Upper lobe of right lung (tissue), 1 donor: ENCODE measurements at places on chromosomes 5 and 9.

- no peak for DNase-seq
Observed at GRCh38 chr9:76692458-76693129, 71.6 kb upstream of the PCA3 start.

GRCh38 chr9:135079676-135080075 lies 7.8 kb upstream of the OLFM1 start:
- DNase-seq, result no peak

DNA sequence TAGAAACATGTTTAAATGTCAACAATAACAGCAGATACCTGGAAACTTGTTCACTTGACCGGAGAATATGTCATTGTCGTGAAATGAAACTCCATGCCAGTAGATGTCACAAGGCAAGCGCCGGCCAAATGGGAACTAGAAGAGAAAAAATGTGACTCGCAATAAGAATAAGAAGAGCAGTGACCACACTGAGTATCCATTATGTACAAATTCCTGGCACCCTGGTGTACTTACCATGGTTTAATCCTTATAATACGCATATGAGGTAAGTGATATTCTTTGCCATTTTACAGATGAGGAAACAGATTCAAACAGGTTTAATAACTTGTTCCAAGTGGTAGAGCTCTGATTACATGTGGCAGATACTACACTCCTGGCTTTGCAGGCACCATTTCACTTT lies 53.9 kb downstream of the TTLL11 start:
- DNase-seq, result no peak

DNA sequence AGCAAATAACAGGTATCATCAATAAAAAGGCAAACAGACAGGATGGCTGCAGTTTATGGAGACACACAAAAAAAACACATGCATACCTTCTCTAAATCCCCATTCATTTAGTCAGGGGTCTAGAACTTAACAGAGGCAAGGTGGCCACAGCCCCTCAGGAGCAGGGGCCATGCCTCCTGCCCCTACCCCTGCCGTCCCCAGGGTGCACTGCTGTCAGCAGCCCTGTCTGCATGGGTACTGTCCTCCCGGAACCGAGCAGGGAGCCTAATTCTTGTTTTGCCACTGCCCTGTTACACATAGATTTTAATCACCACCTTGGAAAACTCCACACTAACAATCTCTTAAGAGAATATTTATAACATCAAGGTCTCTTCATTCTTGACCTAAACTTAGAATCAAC lies 39.0 kb downstream of the ADAMTS12 start:
- no peak for DNase-seq

DNA sequence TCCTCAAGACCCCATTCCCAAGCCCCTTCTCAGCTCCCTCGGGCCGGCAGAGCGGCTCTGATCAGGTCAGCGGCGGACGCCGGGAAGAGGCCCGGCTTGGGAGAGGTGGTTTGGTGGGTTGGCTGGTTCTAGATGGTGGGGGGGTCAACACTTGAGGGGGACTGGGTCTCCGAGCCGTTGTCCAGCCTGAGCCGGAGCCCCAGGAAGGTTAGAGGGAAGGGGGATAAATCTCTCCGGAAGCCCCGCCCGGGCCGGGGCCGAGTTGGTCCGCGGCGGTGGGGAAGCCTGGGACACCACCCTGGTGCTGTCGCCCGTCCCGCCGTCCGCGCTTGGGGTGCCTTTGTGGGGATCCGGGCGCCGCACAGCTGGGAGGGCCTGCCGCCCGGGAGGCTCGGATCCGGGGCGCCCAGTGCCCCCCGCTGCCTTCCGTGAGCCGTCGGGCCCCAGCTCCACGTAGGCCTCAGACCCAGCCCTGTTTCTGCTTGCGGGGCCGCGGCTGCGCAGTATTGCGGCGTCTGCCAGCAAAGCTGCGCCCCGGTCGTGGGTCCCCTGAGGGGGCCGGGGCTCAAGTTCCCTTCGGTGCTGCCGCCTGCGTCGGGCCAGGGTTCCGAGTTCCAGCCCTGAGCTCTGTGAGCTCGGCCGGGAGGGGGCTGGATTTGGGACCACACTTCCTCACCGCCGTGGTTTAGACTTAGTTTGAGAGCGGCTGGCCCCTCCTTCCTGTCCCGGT lies 542 bp upstream of the TRIM52 start:
- DNase-seq, result peak; percentile 88

DNA sequence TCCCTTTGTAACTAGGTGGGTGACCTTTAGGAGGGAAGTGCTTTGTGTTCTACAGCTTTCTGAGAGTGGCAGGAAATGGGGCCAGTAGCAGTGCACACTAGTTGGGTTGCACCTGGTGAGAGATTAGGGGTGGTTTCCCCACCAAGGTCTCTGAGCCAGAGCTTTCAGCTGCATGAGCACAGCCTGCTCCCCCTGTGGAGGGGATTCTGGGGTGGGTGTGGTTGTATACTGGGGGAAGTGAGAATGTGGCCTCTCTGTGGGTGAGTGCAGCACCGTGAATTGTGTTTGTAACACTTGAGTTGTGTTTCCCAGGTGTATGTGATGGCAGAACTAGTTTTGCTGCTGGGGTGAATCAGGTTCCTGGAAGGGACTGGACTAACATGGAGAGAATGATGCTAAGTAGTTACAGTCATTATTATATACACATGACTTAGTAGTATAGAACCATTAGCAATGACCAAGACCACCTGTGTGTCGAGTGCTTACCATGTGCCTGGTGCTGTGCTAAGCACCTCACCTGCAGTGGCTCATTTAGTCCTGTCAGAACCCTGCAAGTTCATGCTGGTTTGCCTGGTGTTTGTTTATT lies 11.8 kb upstream of the CXXC5 start:
- no peak for DNase-seq
